Myocyte (in vitro differentiated cells): ENCODE measurements at places on chromosomes 16 and 17. TPM values are rescaled to one million over a fixed set of nuclear protein-coding genes. Genes with fewer than 3 reads are reported as not detected.

KRTAP9-2 gene
- not detected in 2 replicates for total RNA-seq

ST6GALNAC2 gene
- 0.78 and 0.91 TPM in 2 replicates for total RNA-seq

DNA sequence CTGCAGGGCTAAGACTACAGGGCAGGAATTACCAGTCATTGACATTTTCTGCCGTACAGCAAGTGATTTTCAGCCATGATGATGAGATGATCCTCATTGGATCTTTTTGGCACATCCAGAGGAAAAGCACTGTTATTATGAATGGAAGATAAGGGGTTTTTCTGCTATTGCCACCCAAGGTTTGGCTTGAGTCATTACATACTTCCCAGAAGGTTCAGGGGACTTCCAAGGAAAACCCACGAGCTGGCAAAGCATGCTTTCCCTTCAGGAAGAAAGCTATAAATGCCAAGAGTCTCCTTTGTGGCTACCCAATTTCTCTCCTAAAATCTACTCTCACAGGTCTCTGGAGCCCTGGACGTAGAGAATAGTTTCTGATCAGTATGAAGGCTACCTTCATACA lies 6.1 kb downstream of the CHST4 start:
- no peak for DNase-seq

ABCC1 gene
- total RNA-seq, result 7.2 and 7.4 TPM in 2 replicates

CCL2 gene
- total RNA-seq, result 0.32 and 2.1 TPM in 2 replicates

DNA sequence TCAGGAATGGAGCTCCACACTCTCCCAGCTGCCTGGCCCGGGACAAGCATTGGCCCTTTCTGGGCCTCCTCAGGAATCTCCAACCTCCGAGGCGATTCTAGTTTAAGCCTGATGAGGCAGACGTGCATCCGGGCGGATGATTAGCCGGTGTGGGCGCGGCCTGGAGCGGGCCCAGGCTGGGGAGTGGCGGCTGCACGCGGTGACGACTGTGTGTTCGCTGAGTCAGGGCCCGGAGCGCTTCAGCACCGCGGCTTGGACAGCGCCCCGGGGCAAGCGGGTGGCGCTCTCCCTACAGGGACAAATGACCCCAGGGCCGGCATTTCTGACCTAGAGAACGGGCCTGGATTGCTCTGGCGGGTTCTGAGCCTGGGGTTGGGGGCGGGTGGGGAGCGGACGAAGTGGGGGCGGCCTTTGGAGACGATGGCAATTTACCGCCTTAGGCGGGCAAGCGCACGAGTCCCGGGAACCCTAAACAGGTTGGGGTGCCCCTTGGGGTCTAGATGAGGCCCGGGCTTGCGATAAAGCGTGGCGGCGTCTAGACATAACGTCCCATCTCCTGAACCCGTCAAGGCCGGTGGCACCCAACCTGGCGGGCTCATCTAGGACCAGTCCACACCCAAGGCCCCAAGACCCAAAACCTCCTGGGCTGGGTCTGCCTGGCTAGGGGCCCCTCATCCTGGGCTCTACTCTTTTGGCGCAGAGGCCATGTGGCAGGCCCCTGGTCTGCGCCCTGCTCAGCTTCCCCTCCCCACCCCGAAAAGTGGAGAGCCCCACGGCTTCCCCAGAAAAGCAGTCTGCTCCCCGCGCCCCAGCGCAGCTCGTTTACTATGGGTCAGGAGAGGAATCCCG lies 22.3 kb upstream of the ZNHIT3 start:
- DNase-seq, result peak; percentile 74

DNA sequence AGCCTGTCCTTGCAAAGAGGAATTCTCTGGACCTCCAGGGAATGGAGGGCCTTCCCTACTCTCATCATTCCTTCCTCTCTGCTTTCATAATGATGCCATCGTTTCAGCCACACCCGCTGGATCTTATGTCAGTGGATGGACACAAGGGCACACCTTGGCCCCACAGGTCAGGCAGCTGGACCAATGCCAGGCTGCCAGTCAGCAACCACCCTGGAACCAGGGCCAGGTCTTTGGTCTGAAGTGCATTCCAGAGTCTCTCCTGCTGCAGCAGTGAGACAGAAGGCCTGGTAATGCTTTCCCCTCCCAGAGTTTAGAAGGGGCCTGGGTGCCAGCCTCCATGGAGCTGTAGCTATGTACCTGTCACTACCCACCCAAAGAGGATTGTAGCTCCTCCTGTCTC lies 7.4 kb downstream of the C1QL1 start:
- DNase-seq, result no peak

DNA sequence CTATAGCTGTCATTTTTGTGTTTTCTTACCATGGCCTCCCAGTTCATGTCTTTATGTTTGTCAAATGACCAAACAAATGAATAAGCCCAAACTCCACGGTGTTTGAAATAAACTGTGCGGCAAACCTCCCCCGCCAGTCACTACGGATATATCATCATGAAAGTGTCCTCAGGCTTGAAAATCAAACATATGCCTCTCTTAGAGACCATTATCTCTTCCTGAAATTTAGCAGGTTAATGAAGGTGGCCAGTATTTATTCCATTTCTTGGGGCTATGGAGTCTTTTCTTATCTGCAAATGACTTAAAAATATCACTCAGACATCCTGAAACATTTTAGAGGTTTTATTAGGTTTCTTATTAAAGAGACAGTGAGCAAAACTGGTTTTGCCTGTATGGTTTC lies 610.3 kb upstream of the CDH5 start:
- DNase-seq, result no peak

GRCh38 chr16:1108299-1109252 lies 12.5 kb upstream of the C1QTNF8 start:
- peak; percentile 81 for DNase-seq

DNA sequence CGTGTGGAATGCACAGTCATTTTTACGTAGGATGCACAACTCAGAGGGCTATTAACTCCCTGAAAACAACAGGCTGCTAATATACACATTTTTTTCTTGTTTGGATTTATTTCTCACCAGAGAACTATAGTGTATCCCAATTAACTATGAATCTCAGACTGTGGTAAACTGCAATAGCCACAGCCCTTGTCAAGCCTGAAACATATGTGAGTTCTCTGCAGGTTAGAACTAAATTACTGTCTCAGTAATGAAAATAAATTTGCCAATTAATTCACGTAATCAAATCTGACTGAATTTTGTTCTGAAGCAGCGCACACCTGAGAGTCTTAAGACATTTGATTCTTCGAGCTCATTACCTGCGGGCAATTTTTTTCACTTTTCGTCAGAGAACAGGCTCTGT lies 318.6 kb downstream of the PMP22 start:
- DNase-seq, result no peak

DNA sequence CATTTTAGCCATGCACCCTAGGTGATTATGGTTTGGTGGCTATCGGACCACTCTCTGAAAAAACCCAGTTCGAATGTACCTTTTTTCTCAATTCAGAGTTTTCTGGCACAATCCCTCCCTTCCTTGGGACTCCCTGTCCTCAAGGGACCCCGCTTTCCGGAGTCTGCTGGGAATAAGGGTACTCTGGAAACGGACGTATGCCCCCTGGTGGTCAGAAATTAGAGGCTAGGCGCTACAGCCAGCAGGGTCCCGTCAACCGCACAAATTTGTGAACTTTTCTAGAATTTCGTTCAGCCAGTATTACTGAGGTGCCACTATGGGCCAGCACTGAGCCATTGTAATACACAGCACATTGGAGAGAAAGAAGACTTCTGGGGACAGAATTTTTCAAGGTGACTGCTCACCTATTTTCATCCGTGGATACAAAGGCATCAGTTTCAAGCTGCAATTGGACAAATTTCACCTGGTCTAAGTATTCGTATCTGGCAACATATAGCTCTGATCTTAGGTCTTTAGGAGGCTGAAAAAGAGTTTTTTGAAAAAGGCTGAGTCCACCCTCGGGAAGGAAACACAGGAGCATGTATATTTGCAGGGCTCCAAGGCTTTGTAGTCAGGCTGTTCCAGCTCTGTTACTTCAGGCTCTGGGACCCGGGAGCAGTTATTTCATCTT lies 27.1 kb upstream of the CRYBA1 start:
- peak; percentile 83 for DNase-seq

DNA sequence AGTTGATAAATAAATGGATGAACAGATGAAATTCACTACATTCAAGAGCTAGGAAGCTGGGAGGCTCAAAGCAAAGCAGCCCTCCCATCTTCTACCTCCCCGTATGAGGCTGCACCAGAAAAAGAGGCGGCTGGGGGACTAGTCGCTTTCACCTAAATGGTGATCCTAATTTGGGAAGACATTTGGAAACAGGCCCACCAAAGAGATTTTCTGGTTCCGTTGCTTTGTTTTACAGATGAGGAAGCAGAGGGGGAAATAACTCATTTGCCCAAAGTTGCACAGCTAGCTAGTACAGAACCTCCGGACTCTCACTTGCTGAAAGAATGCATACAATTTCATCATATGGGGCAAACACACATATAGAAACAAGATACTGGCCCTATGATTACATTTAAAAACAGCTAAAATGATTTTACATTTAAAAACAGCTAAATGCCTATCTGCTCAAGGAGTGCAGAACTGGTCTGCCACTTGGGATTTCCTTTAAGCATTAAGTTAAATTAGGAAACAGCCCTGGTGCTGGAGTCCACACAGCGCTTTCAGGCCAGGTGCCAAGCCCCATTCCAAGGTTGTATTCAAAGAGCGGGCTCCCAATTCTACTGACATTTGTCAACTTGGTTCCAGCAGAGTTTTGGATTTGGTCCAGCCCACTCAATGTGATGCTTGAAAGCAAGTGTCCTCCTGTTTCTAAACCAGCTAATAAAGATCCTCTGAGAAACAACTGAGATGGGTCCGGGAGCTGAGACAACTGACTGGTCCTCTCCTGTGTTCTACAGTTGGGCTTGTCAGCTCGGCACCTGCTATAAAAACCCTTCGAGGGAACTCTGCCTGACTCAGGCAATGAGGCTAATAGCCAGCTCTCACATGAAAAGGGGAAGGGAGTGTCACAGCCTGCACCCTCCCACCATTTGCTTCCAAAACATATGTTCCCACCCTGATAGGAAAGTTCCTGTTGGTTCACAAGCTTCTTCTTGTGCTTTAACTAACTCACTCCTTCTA lies 11.7 kb downstream of the ERN1 start:
- peak; percentile 84 for DNase-seq

GRCh38 chr17:8140065-8141029 lies 11.9 kb downstream of the PER1 start:
- no peak for DNase-seq
